LoVo (cell line): ENCODE measurements at places on chromosomes 16 and 17.

GRCh38 chr16:56424791-56425438 lies 430 bp downstream of the AMFR start:
- no peak for DNase-seq

- DNase-seq: no peak
Observed at GRCh38 chr16:75099075-75099667, 17.4 kb downstream of the LDHD start.

DNA sequence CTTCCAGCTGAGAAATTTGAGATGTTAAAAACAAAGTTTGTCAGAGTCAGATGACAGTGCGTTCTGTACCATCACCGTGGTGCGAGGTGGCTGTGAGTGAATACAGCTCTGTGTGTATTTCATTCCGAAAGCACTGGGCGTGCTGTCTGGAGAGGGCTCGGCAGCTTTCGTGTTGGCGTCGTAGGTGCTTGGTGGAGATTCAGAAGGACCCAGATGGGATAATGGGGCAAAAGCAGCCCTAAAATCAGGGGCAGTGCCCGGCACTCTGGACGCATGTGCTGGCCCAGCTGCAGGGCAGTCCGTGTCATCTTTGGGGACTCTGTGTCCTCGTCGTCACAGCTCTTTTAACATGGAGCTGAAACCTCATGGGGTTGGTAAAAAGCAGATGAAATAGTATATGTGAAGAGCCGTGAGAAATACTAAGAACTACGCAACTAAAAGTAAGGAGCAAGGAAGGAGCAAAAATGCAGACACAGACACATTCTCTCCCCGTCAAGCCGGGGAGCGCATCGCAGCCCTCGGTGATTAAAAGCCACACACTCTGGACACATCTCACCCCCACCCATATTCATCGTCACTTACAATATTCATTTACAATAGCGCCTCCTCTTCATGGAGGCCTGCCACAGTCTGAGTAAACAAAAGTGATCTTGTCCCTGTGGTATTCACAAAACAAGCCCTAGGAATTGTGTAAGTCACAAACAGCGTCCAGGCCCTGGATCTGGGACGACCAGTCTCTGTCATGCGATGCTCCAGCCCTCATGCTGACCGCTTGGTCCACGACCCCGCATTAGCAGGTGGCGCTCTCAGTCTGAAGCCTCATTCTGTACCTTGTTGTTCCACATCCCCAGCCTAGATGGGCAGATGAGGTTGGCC lies 206.7 kb downstream of the RPTOR start:
- no peak for DNase-seq

DNA sequence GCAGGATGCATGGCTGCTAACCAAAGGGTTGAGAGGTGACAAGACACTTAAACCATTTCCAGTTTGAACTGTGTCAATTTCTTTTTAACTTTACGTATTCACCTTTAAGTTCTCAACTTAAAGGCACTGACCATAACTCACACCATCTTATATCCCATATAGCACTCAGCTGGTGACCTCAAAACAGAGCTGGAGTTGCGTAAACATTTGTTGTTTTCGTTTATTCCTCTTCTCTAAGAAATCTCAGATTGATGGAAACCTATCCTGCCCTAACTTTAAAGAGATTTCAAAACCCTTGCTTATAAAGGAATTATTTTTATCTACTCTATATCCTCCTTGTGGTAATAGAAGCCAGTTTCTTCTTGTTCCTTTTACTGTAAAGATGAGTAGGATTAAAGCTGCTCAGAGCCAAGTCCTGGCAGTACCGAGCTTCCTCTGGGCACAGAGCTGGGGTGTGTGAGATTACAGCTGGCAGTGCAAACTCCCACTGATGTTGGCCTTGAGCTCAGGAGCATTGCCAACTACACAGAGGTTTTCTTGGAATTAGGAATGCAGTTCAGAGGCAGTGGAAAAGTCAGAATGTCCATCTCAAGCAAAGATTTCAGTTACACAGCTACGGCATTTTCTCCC lies 1.3 kb downstream of the KCTD2 start:
- DNase-seq: no peak

DNA sequence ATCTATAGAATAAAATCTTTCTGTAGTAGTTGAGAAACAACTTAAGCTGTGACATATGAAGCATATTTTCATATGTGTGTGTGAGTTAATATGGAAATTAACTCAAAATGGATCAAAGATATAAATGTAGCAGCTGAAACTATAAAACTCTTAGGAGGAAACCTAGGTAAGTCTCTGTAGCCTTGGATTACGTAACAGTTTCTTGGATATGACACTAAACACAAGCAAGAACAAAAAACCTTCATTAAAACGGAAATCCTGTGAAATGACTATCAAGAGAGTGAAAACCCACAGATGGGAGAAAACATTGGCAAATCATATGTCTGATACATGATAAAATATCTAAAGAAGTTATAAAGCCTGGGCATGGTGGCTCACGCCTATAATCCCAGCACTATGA lies 104.4 kb downstream of the VPS53 start:
- DNase-seq: no peak

- no peak for DNase-seq
Observed at GRCh38 chr16:65263896-65264295, 142.0 kb upstream of the CDH11 start.

DNA sequence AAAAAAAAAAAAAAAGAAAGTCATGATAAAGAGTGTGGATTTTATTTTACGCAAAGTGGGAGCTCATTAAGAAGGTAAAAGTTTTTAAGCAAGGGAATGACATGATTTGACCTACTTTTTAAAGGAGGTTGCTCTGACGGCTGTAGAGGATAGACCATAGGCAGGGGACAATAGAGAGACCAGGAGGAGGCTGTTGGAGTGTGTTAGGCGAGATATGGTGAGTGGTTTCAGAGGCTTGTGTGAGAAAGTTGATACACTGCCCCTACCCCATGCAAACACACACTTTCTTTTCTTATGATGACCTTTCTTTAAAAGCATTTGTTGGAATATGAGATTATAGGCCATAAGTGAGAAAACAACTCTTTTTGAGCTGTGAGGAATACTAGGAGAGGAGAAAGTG lies 82.0 kb downstream of the FTO start:
- DNase-seq: no peak

- no peak for DNase-seq
Observed at GRCh38 chr17:52024300-52024870, 134.1 kb downstream of the CA10 start.

DNA sequence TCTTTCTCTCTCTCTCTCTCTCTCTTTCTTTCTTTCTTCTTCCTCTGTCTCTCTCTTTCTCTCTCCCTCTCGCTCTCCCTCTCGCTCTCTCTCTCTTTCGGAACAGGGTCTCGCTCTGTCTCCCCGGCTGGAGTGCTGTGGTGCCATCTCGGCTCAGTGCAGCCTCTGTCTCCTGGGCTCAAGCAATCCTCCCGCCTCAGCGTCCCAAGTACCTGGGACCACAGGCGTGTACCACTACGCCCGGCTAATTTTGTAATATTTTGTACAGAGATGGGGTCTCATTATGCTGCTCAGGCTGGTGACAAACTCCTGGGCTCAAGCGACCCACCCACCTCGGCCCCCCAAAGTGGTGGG lies 12.7 kb upstream of the KLHDC4 start:
- DNase-seq: no peak

DNA sequence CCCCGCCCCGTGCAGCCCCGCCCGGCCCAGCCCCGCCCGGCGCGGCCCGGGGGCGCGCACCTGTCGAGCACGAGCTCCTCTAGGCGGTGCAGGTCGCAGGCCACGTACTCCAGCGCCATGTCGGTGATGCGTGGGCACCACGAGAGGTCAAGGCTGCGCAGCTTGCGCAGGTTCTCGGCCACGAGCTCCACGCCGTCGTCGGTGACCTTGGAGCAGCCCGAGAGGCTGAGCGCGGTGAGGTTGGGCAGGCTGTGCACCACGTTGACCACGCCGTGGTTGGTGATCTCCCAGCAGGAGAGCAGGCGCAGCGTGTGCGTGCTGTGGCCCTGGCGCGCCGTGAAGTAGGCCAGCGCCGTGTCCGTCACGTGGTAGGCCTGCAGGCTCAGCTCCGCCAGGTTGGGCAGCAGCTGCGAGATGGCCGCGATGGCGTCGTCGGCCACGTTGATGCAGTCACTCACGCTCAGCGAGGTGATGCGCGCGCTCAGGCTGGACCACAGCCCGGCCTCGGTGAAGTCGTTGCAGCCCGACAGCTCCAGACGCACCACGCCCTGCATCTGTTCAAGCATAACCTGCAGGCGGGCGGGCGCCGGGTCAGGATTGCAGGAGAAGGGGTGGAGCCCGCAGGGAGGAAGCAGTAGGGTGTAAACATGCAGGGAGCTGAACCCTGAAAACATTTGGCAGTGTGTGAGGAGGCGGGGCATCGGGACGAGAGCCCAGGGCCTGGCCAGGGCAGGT lies 5.3 kb upstream of the WDR24 start:
- peak; percentile 84 for DNase-seq
